ENCODE measurements at places on chromosomes 12 and 14. TPM values are rescaled to one million over a fixed set of nuclear protein-coding genes. Genes with fewer than 3 reads are reported as not detected.

Gene SYT1
- not detected for total RNA-seq

Gene ZDHHC22
- total RNA-seq, result not detected

Gene OR6C6
- total RNA-seq, result not detected

Gene INHBC
- total RNA-seq, result 0.18 TPM

Gene OTOGL
- total RNA-seq, result not detected

Gene KRT75
- not detected for total RNA-seq

Gene BEST3
- not detected for total RNA-seq

Gene ZCRB1
- 28.0 TPM for total RNA-seq

Gene CDC42BPB
- total RNA-seq, result 0.86 TPM

Gene SPX
- total RNA-seq, result 1.2 TPM

Gene IRAK3
- 3.7 TPM for total RNA-seq

Gene ACOT6
- total RNA-seq, result not detected

Gene MGAT2
- total RNA-seq, result 29.9 TPM

Gene A2M
- not detected for total RNA-seq

Gene RNASE4
- 0.60 TPM for total RNA-seq

Gene ACOT4
- 2.3 TPM for total RNA-seq

Gene SERPINA10
- not detected for total RNA-seq

Gene DPPA3
- total RNA-seq, result not detected

Gene ASB2
- total RNA-seq, result 7.2 TPM

Gene CLEC1B
- 2.3 TPM for total RNA-seq

Gene MYF5
- not detected for total RNA-seq

Gene SLC8A3
- total RNA-seq, result 0.30 TPM

Gene GAPDH
- total RNA-seq, result 642 TPM

Gene CLEC12A
- total RNA-seq, result 14.8 TPM

Gene CYP46A1
- total RNA-seq, result 0.09 TPM

Gene LYZ
- total RNA-seq, result 337 TPM

Gene A2ML1
- total RNA-seq, result not detected

Gene SELPLG
- 179 TPM for total RNA-seq

Gene BDKRB2
- not detected for total RNA-seq

Gene FGF23
- total RNA-seq, result not detected

Gene RFX4
- not detected for total RNA-seq

Gene NRIP2
- total RNA-seq, result not detected

Gene KRT6C
- not detected for total RNA-seq

Gene NEUROD4
- total RNA-seq, result not detected
